Kidney capillary endothelial cell (primary cell): ENCODE measurements at places on chromosomes 4 and X.
A peak's percentile ranks its signal among the peaks of the same experiment; 100 is the strongest.

DNA sequence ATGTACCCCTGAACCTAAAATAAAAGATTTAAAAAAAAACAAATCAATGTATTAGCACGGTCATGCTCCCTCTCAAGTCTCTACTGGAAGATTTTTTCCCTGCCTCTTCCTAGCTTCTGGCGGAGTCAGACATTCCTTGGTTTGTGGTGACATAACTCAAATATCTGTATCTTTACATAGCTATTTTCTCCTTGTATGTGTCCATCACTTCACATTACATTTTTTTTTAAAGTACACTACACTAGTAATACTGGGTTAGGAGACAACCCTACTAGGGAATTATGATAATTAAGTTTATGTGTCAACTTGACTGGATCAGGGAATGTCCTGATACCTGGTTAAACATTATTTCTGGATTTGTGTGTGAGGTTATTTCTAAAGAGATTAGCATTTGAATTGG, 1197.9 kb downstream of the TECRL start:
- no peak for DNase-seq

DNA sequence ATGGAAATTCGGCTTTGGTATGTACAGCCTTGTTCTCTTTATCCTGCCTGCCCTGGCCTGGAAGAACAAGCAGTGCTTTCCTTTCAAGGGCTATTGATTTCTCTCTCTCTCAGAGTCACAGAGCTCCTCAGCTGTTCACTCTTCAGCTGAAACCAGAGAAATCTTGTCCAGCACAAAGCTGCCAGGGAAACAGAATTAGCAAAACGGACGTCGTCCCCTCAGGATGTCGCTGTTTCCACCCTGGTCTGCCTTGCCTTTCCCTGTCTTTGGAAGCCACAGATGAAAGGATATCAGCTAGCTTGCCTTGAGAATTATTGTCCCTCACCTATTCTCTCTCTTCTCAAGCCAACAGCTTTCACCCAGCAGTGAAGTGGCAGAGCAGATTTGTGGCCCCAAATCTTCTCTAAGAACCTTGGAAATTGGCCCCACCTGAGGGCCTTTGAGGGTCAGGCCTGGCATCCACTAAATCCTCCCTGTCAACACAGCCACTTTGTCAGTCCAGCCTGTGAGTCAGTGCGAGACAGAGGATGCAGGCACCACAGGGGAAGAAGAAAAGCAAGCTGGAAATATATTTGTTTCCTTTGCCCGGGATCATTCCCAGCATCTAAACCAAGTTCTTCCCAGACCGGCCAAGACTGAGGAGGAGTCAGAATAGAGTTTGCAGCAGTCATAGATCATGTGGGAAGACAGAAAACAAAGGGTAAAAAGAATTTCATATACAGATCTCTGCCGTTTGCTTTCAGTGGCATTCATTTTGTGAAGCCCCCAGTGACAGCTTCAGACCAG, 63.8 kb upstream of the MTM1 start:
- DNase-seq, result peak; percentile 63

GRCh38 chr4:142168181-142168580, 531.8 kb downstream of the IL15 start:
- no peak for DNase-seq

GRCh38 chr4:152697284-152698088, 17.7 kb upstream of the TMEM154 start:
- no peak for DNase-seq

- no peak for DNase-seq
Measured at GRCh38 chr4:37922328-37922727, 31.4 kb downstream of the TBC1D1 start.

DNA sequence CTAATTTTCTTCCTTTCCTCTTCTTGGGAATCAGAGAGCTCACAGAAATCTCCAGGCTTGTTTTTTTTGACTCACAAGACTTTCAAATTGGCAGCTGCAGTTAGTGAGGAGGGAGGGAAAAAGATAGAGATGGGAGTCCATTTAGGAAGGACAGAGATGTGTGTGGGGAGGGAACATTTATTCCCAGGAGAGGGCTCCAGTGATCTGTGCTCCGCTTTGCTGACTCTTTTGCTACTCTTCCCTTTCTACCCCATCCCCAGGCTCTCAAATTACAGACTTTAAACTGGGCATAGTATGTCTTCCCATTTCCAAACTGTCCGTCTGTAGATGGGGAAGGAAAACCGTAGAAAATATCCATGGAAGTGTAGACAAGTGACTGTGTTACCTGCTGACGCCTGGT, 39.1 kb upstream of the UCP1 start:
- no peak for DNase-seq

GRCh38 chr4:105155426-105155825, 8.8 kb downstream of the TET2 start:
- DNase-seq, result no peak

DNA sequence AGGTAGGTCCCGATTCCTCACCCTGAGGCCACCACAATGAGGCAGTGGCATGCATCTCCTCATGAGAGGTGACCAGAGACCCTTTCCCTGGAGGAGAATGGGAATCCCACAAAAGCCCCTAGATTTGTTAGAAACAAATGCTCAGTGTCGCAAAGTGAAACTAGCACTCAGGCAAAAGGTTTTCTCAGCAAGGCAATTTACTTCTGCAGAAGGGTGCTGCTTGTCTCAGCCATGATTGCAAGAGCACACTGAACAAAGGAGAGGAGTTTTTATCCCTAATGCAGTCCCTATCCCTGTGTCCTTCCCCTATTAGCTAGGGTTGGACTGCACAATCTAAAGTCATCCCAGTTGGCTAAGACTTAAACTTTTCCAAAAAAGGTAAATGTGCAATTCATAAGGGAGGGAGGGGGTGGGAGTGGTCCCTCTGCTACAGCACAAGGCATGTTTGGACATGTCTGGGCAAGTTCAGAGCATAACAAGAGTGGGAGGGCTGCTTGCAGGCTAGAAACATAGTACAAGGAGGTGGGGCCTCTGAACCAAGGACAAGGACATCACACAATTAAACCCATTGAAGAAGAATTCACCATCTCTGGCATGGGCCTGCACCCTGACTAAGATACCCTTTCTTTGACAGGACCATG, 185.3 kb downstream of the CCNG2 start:
- DNase-seq, result no peak

DNA sequence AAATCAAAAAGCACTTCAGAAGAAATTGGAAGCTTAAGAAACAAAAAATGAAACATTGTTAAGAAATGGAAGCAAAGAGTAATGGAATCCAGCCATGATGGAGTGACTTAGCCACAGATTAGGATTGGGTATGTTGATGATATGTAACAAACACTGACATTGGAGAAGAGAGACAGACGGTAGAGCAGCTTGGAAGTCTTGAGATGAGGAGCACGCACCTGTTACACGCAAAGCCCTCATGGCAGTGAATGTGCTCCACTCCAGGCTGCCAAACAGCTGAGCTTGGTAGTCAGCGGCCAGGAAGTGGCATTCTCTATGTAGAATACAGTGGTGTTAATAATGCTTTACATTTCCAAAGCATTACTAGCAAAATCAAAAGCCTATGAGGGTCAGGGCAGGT, 56.9 kb upstream of the GPRIN3 start:
- no peak for DNase-seq

GRCh38 chr4:17376205-17376604, 135.7 kb downstream of the QDPR start:
- no peak for DNase-seq

- DNase-seq, result no peak
Measured at GRCh38 chr4:100414016-100414790, 103.6 kb downstream of the EMCN start.

DNA sequence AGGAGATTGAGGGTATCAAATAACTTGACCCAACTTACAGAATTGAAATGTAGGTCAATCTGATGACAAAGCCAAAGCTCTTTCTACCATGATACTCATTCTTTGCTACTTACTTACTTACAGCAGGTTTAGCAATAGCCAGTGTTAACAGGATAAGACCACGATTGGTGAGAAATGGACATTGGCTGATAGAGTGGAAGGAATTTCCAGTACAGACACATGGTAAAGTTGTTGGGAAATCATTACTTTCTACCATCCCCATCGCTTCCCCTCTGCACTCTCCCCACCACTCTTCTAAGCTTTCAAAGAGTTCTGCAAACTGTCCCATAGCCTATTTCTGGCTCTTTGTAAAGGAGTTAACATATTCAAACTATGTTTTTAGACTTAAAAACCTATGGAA, 119.7 kb downstream of the CHRNA9 start:
- DNase-seq, result no peak

DNA sequence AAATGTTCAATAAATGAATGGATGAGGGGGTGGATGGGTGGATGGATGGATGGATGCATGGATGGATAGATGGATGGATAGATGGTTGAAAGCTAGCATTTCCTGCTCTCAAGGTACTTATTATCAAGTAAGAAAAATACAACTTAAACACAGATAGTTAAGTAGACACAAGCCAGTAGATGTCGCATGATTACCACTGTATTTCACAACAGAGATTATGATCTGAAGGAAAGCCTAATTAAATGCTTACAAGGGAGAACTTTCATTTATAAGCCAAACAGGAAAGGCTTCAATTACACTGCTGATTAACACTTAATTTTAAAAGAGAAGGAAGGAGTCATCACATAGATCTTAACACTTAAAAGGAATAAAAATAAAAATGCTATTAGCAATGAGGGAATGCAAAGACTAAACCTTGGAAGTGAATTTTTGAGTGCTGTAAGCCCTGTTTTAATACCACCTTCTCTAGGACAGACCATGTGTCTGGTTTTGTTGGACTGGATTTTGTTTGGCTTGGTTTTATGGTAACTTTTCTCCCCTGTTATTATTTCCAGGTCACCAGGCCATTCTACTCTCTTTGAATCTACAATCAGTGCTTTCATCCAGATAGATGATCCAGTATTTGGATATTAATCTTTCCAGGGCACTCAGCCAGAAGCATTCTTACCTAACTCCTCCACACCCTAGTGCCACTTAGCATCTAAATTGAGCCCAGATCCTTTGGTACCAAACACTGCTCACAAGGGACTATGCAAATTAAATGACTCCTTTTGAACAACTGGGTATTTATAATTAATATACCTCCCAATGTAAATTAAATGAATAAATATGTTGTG, 75.5 kb upstream of the SLC39A8 start:
- no peak for DNase-seq

GRCh38 chr4:140061194-140061593, 92.8 kb downstream of the MAML3 start:
- DNase-seq, result no peak

DNA sequence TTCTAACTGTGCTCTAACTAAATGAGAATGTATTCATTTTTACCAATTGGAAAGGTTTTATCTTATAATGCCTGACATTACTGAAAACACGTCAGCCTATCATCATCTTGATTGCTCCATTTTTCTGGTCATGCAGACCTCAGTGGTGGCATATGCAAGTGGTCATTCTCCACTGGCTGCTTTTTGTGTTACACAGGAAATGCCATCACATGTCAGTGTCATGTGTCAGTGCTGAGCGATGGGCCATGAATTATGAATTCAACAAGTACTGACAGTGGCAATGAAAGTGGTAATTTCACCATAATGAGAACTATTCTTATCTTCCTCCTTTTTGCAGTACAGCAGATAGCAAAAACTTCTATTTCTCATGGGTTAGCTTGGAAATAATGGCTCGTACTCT, 190.5 kb downstream of the PACRGL start:
- DNase-seq, result no peak

- no peak for DNase-seq
Measured at GRCh38 chr4:63492515-63492914, 916.7 kb downstream of the TECRL start.

GRCh38 chrX:13667919-13668318, 15.0 kb downstream of the TCEANC start:
- no peak for DNase-seq
